ENCODE measurements at places on chromosomes 7 and 10. TPM values are rescaled to one million over a fixed set of nuclear protein-coding genes. Genes with fewer than 3 reads are reported as not detected.

Gene EBLN1
- not detected for total RNA-seq

Gene ITIH2
- 0.26 TPM for total RNA-seq

Gene PHYH
- total RNA-seq: 33.5 TPM

Gene SGCE
- 49.9 TPM for total RNA-seq

Gene OLAH
- 1.0 TPM for total RNA-seq

Gene NPC1L1
- total RNA-seq: 0.09 TPM

Gene MYH16
- 0.25 TPM for total RNA-seq

Data from A549 treated with dexamethasone at 1 μM for 4 hours (cell line).